ENCODE measurements at places on chromosomes 12 and 14. TPM values are rescaled to one million over a fixed set of nuclear protein-coding genes. Genes with fewer than 3 reads are reported as not detected.

Gene KRT73
- not detected for total RNA-seq

Gene MYO1H
- total RNA-seq = not detected

Gene RPS29
- total RNA-seq = 2,106 TPM

Gene BICDL1
- total RNA-seq = 0.46 TPM

Gene ENDOU
- 0.14 TPM for total RNA-seq

Gene ADAMTS20
- total RNA-seq = 0.14 TPM

Gene NTF3
- 7.1 TPM for total RNA-seq

Gene ESPL1
- 0.59 TPM for total RNA-seq

Gene PLCZ1
- total RNA-seq = not detected

Gene PZP
- not detected for total RNA-seq

Gene WNT5B
- total RNA-seq = 39.5 TPM

Gene BICD1
- 15.4 TPM for total RNA-seq

Gene SLC6A15
- total RNA-seq = 5.6 TPM

Gene SMAGP
- total RNA-seq = 4.2 TPM

Gene GPRC5A
- 6.2 TPM for total RNA-seq

Gene RND1
- 0.59 TPM for total RNA-seq

Gene EFS
- 1.8 TPM for total RNA-seq

Gene KRT71
- total RNA-seq = not detected

Gene PLEKHD1
- total RNA-seq = not detected

Gene RIN3
- 9.0 TPM for total RNA-seq

Gene ATL1
- 5.6 TPM for total RNA-seq

Gene SRGAP1
- total RNA-seq = 6.2 TPM

Gene DCN
- 96.5 TPM for total RNA-seq

Gene EGLN3
- 1.1 TPM for total RNA-seq

Gene OVCH1
- not detected for total RNA-seq

Gene ACTR10
- 46.4 TPM for total RNA-seq
